ENCODE measurements at places on chromosomes 6 and 20.

DNA sequence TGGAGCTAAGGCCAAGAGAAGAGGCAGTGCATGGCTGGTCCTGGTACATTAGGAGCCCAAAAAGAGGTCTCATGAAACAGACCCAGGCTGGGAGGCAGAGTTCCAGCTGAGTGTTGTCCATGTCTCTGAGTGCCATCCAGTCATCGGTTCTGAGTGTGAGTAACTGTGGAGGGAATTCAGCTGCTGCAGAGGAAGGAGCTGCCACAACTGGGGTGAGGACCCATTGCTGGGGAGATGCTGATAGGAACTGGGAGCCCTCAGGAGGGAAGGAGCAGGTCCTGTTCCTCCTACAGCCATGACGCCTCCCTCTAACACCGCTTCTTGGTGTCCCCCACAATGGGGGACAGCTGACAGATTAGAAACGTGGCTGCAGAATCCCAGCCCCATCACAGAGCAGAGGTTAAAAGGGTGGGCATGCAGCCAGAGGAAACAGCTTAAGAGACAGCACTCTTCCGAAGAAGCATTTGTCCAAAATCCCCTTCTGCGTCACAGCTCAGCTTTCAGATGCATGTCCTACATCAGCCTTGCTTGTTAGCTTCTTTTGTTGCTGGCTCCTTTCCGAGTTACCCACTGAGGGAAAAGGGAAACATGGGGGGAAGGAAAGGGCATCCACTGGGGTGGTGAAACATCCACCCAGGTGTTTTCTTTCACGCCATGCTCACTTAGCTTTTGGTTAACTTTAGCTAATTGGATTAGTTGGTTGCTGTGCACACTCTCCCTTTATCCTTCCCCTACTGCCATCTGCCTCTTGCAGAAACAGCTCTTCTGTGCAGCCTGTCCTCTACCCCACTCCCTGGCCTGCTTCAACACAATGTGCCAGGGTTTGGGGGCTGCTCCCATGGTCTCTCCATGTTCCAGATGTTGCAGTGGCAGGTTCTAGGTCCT lies 239.2 kb downstream of the SYNDIG1 start:
- DNase-seq: no peak

- DNase-seq: no peak
These were observed 157.1 kb downstream of the AKAP7 start for GRCh38 chr6:131292145-131292938.

DNA sequence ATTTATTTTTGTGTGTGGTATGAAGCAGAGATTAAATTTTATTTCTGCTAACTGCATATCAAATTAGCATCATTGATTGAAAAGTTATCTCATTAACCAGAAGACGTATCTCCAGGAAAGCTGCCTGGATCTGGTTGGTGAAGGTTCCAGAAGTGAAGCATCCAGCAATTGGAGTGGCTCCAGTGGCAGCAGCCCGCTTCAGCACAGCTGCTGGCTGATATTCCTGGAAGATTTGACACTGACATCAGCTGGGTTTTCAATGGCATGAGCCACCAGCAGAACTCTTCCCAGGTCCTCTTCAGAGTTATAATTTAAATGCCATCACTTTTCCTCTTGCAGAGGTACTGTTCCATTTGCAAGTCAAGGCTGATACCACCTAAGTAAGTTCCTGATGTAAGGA lies 363.5 kb downstream of the BCKDHB start:
- DNase-seq: no peak

- DNase-seq: no peak
These were observed 11.7 kb downstream of the EPM2A start for GRCh38 chr6:145723646-145724045.

GRCh38 chr6:158760618-158761250 lies 58.4 kb downstream of the EZR start:
- no peak for DNase-seq

DNA sequence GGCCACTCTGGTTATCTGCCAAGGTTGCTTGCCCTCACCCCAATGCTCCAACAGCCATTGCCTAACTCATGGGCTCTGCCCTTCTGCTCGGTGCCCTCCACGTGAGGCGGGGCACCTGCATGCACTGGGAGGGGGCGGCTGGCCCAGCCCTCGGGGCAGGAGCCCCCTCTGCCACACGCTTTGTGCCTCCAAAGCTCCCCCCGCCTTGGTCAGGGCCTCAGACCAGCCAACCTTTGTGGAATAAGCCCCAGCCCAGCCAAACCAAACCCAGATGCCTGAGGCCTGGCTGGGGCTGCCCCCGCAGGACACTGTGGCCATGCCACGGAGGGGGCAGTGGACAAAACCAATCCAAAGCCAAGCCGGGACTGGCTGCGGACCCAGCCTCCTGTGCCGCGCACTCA lies 21.4 kb downstream of the SDCBP2 start:
- DNase-seq: no peak

GRCh38 chr20:5160882-5161281 lies 34.1 kb downstream of the CDS2 start:
- no peak for DNase-seq

DNA sequence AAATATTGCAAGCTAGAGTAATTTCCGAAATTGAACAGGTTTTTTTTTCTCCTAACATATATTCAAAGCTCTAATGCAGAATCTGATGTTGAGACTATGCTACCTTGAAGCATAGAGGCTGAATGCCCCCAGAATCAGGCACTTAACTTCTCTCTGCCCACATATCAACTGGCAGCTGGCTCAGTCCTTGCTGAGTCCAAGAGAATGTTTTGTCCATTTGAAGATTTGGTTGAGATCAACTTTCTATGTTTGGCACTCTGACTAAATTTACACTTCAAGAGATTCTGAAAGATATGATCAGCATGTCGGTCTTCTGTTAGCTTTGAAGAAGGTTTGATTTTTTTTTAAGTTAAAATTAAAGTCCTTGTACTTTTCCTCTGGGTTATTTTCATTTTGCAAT lies 1298.1 kb downstream of the EPHA7 start:
- DNase-seq: no peak

DNA sequence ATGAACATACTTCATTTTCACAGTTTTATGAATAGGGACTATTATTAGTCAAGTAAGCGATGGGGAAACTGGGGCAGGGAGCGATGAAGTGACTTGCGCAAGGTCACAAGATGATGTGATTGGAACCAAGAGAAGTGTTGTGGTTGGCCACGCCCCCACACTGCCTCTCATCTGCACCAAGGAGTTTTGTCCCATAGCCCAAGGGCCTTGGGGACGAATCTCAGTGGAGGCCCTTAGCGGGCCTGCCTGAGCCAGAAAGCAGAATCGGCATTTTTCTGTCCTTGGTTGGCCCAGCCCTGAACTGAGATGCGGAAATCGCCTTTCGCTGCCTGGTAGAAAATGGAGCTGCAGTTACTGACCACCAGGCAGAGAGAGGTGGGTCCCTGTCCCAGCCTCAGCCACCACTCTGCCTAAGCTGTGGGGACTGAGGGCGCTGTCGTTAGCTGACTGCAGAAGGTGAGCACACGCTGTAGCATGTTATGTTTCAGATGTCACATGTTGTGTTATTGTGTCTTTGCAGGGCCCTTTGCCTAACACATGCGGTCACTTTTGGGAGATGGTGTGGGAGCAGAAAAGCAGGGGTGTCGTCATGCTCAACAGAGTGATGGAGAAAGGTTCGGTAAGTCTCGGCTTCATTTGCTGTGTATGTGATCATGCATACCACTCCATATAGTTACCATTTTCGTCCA lies 57.8 kb downstream of the PTPN1 start:
- DNase-seq: no peak

- DNase-seq: no peak
These were observed 65.2 kb downstream of the STAU1 start for GRCh38 chr20:49122920-49123319.

- no peak for DNase-seq
These were observed 139.8 kb upstream of the HMGN3 start for GRCh38 chr6:79374308-79374707.

DNA sequence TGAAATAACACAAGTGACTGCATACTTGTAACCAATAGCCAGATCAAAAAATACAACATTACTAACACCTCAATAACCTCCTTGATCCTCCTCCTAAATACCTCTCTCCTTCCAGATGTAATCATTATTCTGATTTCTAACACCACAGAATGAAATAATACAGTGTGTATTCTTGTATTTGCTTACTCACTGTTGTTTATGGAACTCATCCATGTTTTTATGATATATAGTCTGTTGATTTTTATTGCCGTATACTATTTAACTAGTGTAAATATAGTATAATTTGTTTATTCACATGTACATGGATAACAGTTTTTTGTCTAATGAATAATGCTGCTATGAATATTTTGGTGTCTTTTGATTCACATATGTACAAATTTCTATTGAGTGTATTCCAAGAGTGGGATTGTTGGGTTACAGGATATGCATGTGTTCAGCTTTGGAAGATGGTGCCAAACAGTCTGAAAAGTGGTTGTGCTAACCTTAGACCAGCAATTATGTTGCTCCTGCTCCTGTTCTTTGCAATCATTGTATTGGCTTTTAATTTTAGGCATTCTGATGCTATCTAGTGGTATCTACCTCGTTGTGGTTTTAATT lies 11.5 kb downstream of the TTK start:
- no peak for DNase-seq

DNA sequence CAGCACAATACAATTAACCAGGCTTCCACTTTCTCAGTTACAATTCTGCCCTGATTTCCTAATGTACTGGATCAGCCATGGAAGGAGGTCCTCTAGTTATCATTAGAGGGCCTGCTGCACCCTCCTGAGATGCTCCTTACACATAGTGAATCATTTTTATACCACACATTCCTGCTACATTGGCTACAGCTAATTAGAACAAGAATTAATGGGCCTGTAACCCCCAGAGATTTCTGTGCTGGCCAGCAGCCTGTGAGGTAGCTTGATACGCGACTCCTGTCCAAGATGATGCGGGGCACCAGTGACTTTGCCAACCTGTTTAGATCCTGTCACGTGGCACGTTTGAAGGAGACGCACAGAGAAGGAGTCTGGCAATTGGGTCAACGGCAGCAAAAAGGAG lies 422.8 kb downstream of the EPM2A start:
- DNase-seq: no peak

GRCh38 chr6:68572525-68572924 lies 62.6 kb upstream of the ADGRB3 start:
- DNase-seq: no peak

DNA sequence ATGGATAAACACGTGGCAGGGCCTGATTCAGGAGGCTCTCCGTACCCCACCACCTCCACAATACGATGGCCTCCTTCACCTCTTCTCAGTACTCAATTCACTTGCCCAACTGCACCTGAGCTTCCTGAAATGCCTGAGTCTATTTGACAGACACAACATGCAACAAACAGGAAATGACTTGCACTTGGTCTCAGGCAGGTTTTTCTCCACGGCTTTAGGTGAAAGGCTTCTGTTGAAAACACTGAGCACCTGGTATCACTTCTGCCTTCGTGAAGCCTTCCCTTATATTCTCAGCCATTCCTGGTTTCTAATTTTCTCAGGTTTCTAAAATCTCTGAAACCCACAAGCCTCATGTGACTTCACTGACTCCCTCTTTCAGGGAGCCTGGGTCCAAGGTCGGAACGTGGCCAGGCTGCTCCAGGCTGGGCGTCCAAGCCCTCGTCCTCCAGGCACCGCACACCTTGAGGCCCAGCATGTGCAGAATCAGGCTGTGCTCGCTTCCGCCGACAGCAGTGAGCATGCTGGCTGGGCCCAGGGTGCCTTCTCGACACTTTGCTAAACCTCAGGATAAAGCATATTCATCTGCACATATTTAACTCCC lies 34.7 kb downstream of the TAF4 start:
- no peak for DNase-seq

DNA sequence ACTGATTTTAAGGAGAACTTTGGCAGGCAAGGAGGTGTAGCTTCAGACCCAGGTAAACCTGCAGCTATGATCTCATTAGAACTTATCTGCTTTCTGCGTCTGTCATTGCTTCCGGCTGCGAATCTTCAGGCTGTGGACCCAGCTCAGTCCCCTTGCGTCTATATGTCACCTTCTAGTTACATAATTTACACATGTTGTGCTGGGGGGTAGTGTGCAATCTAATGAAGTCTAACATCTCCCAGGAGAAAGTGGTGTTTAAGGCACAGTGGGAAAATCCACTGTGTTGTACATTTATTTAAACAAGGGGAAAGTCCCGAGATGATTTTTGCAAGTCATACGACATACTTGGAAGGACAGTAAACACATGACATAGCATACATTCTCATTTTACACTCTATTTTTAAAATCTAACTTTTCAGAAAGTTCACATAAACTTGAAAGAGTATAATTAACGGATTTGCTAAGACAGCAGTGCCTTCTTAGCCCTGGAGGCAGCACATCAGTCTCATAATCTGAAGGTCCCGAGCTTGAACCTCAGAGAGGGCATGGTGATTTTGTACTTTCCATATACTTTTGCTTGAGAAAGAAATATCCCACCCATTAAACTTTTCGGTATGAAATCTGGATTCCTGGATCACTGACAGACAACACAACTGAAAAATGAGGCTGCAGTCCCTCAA lies 35.2 kb downstream of the GPX6 start:
- no peak for DNase-seq

DNA sequence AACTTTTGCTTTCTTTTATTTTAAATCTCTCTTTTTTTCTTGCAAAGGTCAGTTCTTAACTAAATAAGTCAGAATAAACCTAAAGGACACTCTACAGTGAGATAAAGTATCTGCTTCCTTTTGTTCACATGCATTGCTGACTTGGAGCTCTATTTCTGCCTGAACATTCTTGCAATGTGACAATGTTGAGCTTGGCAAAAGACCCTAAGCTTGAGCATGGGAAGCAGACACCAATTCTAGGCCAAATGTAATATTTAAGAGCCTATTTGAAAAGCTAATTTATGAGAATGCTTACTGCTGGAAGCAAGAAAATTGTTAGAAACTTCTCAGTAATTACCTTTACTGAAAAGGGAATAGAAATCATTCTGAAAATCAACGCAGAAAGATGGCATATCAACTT lies 556.2 kb downstream of the CBLN4 start:
- DNase-seq: no peak

- DNase-seq: no peak
These were observed 31.2 kb downstream of the MUC22 start for GRCh38 chr6:31041372-31041974.

GRCh38 chr20:13402171-13402760 lies 181.2 kb downstream of the ISM1 start:
- no peak for DNase-seq

- no peak for DNase-seq
These were observed 39.2 kb downstream of the FAM50B start for GRCh38 chr6:3888153-3888957.

- no peak for DNase-seq
These were observed 213.9 kb upstream of the SULF2 start for GRCh38 chr20:47999166-47999565.

All from activated CD8-positive, alpha-beta memory T cell treated with anti-CD3 and anti-CD28 coated beads for 4 hours (primary cell).